AG10803 (cell line): ENCODE measurements at places on chromosomes 4 and X.

DNA sequence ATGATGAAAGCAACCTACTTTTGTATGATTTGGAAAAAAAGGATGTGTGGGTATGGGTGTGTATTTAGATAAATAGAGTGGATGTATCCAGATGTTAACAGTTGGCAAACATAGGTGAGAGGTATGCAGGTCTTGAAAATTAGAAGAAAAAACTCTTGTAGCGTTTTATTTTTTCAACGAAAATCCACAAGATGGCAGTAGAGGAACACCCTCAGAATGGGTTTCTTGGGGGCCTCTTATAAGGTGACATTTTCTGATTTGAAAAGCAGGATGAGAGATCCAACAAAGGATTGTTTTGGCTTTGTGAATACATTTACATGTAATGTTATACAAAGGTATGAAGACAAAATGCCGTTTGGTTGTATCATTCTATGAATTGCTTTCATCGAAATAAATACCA lies 68.3 kb downstream of the FMR1NB start:
- peak; percentile 23 for DNase-seq

DNA sequence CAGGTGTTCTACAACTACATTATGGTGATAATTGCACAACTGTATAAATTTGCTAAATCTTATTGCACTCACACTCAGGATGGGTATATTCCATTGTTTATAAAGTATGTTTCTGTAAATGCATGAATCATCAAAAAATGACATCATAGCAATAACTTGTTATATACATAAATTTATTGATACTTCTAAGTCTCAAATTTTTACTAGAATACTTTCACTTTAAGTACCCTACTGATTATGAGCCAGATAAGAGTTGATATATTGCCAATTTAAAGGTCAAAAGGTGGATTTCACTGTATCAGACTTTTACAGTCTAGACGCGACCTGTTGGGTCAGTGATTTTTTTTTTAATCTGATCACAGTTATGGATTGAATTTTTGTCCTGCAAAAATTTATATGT lies 37.4 kb upstream of the MTMR1 start:
- no peak for DNase-seq

- no peak for DNase-seq
These were observed 171.6 kb downstream of the NR3C2 start for GRCh38 chr4:148270630-148271029.

DNA sequence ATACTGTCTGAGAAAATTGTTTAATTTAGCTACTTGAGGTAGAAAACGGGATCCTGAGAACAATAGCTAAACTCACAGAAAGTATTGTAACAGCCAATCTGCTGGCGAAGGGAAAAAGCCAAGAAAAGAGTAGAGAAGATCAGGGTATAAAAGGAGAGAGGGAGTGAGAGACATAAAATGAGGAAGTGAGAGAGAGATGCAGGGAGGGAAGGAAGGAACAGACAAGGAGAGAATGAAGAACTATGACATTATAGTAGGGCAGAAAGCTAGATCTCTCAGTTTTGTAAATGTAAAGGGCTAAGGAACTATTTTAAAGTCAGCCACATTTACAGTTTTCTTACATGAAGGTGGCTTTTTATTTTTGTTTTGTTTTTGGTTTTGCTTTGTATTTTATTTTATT lies 1.6 kb upstream of the GIMD1 start:
- DNase-seq = no peak

GRCh38 chr4:100609810-100610209 lies 92.0 kb upstream of the EMCN start:
- DNase-seq = no peak

DNA sequence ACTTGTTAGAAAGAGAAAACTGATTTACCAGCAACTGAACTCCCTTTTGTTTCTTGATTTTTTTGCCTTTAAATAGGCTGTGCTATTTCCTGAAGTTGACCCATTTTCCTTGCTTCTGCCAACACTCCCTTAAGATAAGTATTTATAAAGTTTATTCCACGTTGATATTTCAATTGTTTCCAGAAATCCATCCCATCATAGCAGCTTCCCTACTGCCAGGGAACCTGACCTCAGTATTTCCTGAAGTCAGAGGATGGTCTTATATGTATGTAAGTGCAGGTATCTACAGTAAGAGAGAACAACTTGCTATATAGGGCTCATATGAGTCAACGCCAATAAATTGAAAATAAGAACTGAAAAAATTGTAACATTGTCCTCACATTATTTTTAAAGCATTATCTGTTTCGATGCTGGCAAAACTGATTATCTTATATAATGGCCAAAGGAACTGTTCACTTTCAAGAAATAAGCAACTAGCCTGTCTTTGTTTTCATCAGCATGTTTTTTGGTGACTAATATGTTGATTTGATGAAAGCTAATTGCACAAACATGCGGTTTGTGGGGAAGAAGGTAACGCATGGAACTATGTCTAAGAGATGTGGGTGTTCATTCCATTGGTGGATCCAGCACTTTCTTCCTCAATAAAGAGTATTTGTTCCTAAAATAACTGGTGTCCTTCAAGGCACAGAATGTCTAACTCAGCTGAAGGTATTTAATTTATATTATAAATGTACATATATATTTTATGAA lies 4.7 kb downstream of the LIMCH1 start:
- no peak for DNase-seq

GRCh38 chrX:2243913-2244460 lies 256.8 kb downstream of the DHRSX start:
- DNase-seq = peak; percentile 90

DNA sequence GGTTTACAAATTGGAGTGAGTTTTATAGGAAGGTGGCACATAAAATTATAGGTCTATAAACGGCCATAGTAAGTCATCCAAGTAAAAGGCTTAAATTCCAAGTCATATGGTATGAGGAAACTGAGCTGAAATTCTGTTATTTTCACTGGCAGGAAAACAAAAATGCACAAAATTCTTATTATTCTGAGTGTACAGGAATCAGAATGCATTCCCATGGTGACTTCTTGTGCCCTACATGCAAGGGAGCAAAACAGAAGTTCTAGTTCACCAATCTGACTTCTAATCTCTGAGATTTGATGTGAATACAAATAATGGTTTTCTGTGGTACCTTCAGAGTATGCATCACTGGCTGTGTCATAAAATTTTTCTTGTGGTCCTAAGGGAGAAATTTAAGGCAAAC lies 102.9 kb downstream of the CLCN4 start:
- peak; percentile 85 for DNase-seq

DNA sequence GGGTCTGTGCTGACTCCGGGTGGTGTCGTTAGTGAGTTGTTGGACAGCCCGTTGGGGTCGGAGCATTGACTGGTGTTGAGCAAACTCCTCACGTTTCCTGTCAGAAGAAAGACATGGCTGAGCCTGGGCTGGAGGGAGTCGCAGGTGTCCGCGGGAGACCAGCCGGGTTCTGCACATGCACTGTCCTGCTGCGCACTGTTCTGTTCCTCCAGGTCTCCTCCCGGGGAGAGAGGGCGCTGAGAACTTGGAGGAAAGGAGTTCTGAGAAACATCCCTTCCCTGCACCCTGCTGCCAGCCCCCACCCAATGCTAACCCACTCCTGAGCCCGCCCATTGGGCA lies 1.1 kb downstream of the ZNF141 start:
- DNase-seq = no peak

GRCh38 chrX:75603833-75604232 lies 81.0 kb upstream of the ZDHHC15 start:
- peak; percentile 12 for DNase-seq

DNA sequence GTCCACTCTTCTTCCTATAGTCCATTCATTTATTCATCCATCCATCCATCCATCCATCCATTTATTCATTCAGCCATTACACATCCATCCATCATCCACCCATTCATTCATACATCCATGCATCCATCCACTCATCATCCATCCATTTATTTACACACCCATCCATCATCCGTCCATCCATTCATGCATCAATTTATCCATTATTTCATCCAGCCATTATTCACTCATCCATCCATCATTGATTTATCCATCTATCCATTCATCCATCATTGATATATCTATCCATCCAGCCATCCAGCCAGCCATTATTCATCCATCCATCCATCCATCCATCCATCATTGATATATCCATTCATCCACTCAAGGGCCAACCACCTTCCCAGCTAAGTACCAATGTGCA lies 12.7 kb downstream of the CPZ start:
- no peak for DNase-seq

- DNase-seq = no peak
These were observed 69.7 kb downstream of the ANKRD50 start for GRCh38 chr4:124642846-124643245.

DNA sequence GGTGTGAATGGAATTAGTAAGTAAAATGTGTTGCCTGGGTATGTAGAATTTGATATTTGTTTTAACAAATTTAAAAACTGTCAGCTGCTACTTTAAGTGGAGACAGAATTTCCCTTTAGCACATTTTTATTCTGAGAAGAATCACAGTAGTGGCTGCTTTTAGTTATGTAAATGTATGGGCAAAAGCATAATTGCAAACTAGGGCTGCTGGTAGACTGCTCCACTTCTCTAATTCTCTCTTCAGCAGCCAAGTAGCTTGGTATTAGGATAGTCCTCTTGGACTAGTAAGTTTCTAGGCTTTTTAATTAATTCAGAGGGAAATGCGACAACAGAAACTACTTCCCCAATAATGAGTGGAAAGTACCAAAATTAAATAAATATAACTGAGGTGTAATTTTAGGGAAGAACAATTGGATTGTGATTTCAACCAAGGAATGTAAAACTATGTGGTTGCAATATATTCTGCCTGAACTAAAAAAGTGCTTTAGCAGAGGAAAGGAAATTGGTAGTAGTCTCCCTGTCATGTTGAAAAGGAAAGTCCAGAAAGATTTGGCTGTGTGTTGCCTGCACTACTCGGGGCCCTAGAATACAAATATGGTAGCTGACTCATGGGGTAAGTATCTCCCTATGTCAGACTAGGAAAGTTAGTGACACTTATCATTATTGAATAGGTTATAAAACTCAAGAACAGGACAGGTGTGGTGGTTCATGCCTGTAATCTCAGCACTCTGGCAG lies 9.2 kb upstream of the EIF4E start:
- DNase-seq = peak; percentile 54

DNA sequence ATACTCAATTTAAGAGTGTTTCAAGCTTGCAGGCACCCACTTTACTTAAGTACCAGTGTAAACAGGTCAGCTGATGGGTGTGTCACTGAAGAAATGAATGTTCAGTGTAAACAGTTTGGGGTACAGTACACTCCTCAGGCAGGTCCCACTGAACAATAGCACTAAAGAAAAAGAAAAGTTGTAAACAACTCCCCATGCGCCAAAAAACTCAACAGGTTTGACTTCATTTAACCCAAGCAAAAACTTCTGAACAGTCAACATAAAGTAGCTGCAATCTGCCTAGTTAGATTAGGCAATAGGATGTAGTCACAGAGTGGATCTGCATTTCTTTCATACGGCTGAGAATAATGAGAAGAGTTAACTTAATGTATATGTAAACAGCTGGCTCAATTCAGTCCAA lies 93.2 kb downstream of the FAM13A start:
- peak; percentile 11 for DNase-seq

GRCh38 chrX:20029728-20030127 lies 38.9 kb upstream of the BCLAF3 start:
- DNase-seq = no peak

DNA sequence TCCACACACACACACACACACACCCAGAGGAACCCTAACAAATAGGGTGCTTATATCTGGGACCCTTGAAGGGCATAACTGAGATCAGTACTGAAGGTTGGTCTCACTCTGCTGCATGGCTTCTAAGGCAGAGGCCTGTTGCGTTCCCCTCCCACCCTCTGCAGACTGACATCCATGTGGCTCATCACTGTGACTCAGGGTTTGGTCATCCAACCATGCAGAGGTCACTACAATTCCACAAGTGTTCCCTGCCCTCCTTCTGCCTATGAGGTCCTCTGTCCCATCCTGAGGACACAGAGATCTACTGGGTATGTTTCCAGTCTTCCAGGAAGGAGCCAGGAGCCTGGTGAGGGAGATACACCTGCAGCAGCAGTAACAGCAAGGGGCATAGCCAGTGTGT lies 55.8 kb downstream of the XAGE2 start:
- peak; percentile 37 for DNase-seq

GRCh38 chr4:153733751-153734448 lies 25.9 kb downstream of the RNF175 start:
- DNase-seq = no peak

GRCh38 chr4:54659313-54659712 lies 1.6 kb downstream of the KIT start:
- peak; percentile 6 for DNase-seq

DNA sequence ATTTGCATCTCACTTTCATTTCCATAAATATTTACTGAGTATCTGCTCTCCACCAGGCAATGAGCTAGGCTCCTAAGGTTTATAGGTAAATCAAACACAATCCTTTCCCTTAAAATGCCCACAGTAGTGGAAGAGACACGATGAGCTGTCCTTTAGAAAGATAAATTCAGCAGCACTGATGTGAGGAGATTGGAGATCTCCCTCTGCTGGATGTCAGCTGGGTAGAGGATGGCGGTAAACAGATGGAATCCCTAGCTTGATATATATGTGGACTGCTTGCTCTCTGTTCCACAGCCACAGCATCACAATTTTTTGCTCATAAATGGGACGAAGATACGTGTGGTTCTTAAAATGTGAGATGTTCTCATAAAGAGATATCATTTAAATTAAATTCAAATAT lies 216.4 kb upstream of the RASGEF1B start:
- DNase-seq = no peak

GRCh38 chr4:86592553-86593249 lies 1.4 kb upstream of the PTPN13 start:
- DNase-seq = no peak

DNA sequence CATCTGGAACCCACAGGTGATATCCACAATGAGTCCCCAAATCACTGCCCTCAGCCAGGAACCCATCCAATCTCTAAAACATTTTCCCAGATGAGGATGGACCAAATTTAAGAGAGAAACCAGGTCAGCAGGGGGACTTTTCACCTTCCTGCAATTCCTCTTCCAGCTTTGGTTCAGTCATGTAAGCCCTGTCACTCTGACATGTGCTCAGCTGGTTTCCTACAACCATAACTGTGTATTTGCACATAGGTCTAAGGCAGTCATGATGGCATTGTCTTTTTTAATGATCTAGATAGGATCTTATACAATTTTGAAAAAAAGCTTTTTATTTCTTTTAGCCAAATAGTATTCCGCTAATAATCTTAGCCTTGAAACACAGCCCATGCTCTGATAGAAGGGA lies 6.5 kb downstream of the CXXC4 start:
- DNase-seq = no peak

GRCh38 chr4:97653701-97654100 lies 489.6 kb downstream of the STPG2 start:
- no peak for DNase-seq

DNA sequence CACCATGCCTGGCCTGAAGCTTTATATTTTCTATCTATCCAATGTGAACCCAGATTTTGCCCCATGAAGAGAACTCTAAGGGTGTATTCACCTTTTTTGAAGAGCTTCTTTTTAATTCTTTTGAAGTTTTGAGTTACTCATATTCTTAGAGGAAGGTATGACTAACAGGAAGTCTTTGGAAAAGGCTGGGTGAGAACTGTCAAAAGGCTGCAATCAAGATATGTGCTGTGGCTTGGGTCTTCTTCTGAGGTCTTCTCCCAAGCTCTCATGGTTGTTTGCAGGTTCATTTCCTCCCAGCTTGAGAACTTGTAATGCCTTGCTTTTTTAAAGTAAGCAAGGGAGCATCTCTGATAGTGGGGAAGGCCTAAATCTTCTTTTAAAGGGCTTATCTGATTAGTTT lies 3.1 kb upstream of the C4orf17 start:
- DNase-seq = no peak

GRCh38 chr4:44662623-44663005 lies 11.2 kb upstream of the YIPF7 start:
- DNase-seq = no peak

- DNase-seq = peak; percentile 99
These were observed 17.8 kb upstream of the CHIC2 start for GRCh38 chr4:54082168-54082567.

- peak; percentile 71 for DNase-seq
These were observed 15.1 kb downstream of the SLC2A9 start for GRCh38 chr4:10006231-10006600.
